NCI-H1417 treated with DMSO at 0.1 percent for 48 hours (cell line): ENCODE measurements at places on chromosomes 1 and 21.

DNA sequence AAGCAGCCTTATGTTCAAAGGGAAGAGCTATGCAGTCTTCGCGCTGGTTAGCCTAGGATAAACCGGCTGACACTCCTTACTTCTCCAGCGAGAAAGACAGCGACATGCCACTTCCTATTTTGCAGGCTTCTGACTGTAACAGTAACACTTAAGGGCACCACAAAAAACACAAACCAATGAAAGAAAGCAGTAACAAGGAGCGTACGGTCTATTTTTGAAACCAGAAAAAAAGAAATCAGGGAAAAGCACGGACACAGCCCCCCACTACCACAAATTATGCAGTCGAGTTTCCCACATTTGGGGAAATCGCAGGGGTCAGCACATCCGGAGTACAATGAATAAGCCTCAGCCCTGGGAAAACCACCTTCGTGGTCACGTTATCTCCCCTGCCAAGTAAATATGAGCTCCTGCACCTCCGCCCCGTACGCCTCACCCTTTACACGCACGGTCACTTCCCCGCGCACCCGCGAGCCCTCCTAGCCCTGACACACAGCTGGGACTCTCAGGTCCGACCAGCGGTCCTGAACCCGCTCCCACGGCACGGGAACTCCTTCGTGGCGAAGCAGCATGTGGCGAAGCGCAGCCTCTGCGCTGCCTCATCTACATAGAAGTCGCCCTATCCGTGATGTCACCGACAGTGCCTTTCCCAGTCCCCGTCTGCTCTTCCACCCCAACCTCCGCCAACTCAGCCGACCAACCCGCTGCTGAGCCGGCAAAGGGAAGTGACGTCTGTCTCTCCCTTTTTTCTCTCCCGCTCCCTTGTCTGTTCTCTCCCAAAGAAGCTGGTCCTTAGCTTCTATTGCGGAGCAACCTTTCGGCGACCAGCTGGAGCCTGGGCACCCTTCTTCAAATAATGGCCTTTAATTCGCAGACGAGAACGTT lies 40.9 kb upstream of the PPIAL4F start:
- DNase-seq: no peak

GRCh38 chr21:45309069-45309986 lies 21.6 kb upstream of the POFUT2 start:
- no peak for DNase-seq

GRCh38 chr1:36663772-36664430 lies 181.2 kb upstream of the CSF3R start:
- no peak for DNase-seq

DNA sequence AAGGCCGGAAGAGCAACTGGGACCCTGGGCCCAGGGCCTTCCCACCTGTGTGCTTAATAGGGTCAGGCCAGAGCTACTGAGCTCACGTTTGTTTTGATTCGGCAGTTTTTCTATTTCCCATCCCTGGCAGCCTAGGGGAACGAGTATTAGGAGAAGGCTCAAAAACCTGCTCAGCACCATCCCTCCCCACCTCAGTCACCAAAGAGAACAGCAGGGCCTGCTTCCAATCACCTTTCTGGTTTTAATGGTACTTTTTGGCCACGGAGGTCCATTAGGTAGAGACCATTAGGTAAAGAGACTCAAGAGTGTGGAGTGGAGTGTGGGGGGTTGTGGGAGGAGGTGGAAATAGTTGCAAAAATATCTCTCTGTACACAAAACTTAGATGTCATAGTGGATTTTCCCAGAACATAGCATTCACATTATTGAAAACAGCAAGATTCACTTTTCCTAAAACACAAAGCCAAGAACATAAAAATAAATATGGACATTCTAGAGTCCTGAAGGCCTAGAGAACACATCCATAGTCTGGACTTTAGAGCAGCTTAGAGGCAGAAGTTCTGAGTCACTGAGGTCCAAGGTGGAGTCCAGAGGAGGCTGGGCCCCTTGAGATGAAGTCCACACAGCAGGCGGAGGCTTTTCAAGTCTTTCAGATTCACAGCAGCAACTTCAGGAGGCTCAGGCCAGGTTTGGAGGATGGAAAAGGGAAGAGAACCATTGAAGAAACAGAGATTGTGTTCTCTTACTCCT lies 19.5 kb downstream of the NUAK2 start:
- DNase-seq: no peak
